ENCODE measurements at places on chromosomes 6 and 20.

DNA sequence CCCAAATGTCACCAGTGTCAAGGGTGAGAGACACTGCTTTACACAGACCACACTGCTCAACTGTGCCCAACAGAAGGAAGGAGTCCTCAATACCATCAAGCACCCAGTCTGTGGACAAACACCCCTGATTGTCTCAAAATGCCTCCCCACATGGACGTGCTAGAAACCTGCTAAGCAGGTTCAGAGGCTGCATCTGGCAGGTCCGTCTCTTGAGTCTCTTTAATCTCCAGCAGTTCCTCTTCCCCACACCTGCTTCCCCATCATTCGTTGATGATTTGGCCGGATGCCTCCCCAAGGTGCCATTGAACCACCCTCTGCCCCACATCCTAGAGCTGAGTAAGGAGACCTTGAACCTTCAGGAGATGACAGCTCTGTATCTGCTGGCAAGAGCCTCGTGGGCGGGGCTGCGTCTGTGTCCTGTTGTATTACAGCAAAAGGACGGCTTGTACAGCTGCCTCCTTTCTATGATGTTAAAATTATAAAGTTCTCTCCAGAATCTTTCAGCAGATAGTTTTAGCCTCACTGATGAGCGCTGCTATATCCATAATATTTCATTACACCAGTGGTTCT, 179.2 kb downstream of the PREX1 start:
- DNase-seq, result no peak

DNA sequence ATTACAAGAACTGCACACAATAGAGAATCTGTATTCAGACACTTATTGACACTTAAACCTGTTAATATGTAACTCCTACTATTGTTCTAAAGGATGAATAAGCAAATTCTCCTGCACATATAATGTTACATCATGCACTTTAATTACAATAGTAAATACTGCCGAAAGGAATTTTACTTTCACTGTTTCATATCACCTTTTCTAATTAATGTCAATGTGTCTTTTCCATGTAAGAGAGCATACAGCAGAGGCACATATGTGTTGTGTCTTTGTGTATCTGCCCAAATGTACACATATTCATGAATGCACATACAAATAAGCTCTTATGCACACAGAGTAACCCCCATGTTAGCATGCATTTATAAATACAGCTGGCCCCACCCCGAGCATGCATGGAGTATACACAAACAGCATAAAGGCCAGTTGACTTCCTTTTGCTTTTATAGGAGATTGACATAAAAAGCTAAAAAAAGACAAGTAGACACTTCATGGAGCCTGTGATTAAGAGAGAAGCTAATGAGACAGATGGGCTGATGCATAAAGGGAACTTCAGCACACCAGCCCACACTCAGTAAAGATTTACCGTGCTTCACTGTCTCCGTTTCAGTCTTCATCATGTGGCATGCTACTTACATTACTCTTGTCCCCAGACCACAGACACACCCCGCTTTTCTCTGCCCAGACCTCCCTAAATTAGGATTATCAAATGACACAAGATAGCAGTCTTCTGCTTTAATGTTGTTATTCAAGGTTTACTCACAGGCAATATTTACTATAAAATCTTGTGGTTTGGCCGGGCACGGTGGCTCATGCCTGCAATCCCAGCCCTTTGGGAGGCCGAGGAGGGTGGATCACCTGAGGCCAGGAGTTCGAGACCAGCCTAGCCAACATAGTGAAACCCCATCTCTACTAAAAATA, 184.6 kb downstream of the ATXN1 start:
- DNase-seq, result no peak

GRCh38 chr6:144737998-144738397, 452.9 kb downstream of the UTRN start:
- DNase-seq, result no peak

DNA sequence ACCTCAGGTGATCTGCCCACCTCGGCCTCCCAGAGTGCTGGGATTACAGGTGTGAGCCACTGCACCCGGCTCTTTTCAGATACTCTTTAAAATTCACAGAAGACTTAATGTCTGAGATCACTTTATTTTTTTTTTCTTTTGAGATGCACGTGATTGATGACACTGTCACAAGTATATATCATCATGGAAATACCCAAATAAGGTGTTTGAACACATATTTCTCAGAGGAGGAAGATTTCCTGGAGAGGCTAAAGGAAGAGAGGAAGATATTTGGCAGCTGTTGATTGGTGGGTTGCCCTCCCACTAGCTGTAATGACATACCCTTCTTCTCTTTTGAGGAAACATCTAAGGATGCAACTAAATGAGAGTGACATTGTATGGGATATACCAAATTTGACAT, 225.9 kb upstream of the CITED2 start:
- DNase-seq, result no peak

DNA sequence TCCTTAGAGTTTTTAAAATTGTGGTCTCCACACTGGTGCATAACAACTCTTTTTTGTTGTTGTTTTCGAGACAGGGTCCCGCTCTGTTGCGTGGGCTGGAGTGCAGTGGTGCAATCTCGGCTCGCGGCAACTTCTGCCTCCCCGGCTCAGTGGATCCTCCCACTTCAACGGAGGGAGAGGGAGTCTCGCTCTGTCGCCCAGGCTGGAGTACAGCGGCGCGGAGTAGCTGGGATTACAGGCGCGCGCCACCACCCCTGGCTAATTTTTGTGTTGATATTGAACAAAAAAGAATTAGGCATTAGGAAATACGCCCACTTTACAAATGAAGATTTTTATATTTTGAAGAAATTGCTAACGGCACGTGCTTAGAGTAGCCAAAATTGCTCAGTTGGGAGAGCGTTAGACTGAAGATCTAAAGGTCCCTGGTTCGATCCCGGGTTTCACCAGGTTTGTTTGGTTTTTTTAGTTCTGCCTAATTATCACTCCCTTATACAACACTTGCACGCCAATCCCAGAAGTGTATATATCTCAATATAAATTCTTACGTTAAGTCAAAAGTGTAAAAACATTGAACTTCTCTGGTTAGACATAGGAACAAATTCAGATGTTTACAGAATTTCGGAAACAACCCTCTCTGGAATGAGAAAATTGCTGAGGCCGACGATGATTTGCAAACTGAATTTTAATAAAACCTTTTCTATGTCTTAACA, 159.6 kb downstream of the TRIM27 start:
- no peak for DNase-seq

GRCh38 chr6:83038246-83038645, 27.4 kb downstream of the UBE3D start:
- DNase-seq, result no peak

- DNase-seq, result no peak
Observed at GRCh38 chr6:78844899-78845298, 22.5 kb upstream of the IRAK1BP1 start.

GRCh38 chr6:138219398-138219797, 1.1 kb upstream of the PBOV1 start:
- DNase-seq, result no peak

GRCh38 chr20:3203315-3204123, 963 bp downstream of the DDRGK1 start:
- DNase-seq, result peak; percentile 33

- no peak for DNase-seq
Observed at GRCh38 chr6:157493576-157493975, 112.6 kb downstream of the ZDHHC14 start.

DNA sequence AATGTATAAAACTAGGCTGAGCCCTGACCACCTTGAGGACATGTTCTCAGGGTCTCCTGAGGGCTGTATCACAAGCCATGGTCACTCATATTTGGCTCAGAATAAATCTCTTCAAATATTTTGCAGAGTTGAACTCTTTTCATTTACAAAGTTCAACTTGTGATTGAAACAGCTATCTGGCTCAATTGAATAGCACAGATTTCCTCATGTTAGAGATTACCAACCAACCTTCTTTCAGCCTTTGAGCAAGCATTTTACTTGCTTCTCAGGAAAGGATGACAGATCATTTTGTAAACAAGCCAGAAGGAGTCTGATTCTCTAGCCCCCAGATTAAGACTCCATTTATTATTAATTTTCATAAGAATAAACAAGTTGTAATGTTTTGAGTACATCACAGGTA, 111.0 kb upstream of the DOK5 start:
- DNase-seq, result no peak

DNA sequence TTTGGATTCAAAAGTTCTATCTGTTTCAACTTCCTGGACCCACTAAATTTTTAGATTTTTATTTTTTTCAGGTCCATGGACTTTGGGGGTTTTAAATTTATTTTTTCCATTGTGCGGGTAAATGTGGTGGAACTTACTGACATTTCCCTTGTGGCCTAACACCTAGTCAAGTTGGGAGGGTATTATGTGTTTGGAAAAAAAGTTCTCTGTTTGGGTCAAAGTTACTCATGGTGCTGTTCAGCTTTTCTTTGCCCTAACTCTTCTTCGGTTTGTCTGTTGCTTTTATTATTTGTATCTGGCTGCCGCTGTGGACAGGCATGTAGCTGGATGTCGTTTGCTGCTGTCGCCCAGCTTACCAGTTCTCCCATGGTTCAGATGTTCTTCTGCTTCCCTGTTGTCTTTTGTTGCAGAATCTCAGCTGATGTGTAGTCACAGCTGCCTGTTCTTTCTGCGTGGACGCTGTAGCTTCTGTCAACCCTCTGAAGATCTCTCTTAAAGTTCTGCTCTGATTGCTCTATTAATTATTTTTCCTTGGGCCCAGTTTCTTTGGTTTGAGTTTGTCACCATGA, 7.9 kb downstream of the IGF2R start:
- DNase-seq, result no peak

DNA sequence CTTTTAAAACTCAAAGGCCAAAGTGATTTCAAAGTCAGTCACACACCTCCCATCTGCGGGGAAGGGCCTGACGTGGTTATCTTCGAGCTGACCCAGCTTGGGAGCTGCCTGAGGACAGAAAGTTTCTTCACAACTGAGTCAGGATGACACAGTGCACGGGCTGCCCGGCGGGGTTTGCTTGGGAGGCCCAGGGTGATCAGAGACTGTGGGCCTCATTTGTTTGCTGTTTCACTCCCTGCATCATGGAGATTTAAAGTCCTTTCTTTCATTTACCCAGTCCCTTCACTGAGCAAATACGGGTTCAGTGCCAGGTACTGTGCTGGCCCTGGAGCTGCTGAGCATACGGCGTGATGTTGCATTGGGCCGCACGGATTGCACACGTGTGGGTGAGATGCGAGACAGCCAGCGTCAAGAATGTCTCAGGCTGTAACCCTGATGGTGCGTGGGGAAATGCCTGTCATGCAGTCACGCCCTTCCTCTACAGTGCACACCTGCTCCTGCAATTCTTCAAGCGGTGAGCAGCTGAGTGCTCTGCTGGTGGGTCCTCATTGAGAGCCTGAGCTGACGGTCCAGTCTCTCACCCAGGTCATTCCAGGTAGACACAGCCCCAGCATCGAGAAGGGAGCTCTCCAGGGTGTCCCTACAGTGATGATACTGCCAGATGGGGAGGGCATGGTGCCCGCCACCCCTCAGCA, 82.7 kb upstream of the PMEPA1 start:
- DNase-seq, result no peak

- no peak for DNase-seq
Observed at GRCh38 chr6:161436106-161436876, 162.4 kb upstream of the AGPAT4 start.

- DNase-seq, result no peak
Observed at GRCh38 chr6:123925842-123926399, 122.3 kb downstream of the NKAIN2 start.

GRCh38 chr6:53894091-53894490, 99.3 kb downstream of the LRRC1 start:
- DNase-seq, result peak; percentile 41

GRCh38 chr6:108156180-108156937, 9.5 kb upstream of the NR2E1 start:
- DNase-seq, result no peak

GRCh38 chr6:25414168-25414567, 135.0 kb downstream of the CARMIL1 start:
- no peak for DNase-seq

DNA sequence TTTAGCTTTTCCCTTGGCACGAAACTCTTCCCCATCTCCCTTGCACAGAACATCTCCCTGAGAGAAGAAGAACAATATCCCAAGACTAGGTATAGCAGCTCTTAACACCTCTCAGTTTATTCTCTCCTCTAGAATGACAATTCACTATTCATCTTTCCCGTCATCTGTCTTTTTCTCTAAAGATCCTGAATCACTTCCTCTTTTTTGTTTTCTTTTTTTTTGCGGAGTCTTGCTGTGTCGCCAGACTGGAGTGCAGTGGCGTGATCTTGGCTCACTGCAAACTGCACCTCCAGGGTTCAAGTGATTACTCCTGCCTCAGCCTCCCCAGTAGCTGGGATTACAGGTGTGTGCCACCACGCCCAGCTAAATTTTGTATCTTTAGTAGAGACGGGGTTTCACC, 574.4 kb upstream of the MAP3K7 start:
- no peak for DNase-seq

DNA sequence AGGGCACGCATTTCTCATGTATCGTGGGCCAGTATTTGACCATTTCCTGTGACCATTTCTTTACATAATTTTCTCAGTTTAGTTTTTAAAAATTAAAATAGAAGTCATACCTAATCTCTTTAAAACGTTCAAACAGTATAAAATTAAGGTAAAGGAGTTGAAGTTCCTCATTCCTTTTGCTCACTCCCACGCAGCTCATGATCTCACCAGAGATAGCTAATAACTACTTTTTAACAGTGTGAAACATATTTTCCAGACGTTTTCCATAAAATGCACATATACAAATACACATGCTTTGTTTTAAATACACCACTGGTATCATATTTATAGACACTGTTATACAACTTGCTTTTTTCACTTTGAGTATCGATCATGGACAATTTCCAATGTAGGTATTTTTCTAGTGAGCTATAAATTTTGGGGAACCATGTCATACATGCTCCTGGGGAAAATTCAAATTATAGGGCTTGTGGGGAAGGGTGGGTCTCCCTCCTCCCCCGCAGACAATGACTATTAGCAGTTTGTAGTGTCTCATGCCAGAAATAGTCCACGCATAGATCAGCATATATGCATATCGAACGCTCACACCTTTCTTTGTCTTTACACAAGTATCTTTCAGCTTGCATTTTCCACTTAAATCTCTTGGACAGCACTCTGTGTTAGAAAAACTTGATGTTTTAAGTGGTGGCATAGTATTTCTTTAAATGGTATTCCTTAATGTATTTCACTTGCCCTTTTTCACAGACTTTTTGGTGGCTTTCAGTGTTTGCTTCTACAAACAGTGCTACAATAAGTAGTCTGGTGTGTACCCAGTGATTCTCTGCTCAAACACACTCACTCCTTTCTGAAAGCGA, 145.5 kb upstream of the ZNF217 start:
- no peak for DNase-seq

- DNase-seq, result peak; percentile 69
Observed at GRCh38 chr20:57698116-57698866, 11.5 kb downstream of the PMEPA1 start.

- no peak for DNase-seq
Observed at GRCh38 chr20:32036716-32037485, 15.1 kb upstream of the HCK start.

DNA sequence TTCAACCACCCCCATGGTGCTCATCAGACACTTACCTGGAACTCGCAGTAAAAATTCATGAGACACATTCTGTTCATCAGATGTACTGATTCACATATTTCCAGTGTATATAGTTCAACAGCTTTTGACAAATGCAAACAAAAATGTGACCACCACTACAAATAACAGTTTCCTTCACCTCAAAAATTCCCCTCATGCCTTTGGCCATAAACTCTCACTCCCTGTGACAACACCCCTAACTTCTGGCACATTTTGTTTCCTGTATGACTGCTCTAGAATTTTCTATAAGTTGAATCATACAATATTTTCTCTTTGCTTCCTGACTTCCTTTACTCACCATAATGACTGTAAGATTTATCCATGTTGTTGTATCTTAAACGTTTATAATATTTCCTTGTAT, 63.7 kb downstream of the C6orf118 start:
- DNase-seq, result no peak

All from CD4-positive, alpha-beta T cell treated with Interleukin-17A for 4 hours (primary cell).